ENCODE measurements at places on chromosomes 1 and 21.

DNA sequence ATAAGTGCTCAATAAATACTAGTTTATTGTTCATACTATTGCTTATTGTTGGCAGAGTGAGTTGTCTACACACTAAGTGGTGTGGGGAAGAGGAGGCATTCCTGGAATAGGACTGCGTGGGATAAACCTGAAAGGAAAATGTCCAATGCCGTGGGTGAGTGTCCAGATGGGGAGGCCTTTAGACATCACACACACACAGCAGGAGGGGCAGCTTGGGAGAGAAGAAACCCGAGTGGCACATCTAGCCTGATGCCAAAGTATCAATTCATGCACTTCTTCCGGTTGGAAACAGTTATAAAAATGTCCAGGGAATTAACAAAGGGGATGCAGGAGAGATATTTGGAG lies 27.3 kb downstream of the CCN1 start:
- DNase-seq, result no peak

DNA sequence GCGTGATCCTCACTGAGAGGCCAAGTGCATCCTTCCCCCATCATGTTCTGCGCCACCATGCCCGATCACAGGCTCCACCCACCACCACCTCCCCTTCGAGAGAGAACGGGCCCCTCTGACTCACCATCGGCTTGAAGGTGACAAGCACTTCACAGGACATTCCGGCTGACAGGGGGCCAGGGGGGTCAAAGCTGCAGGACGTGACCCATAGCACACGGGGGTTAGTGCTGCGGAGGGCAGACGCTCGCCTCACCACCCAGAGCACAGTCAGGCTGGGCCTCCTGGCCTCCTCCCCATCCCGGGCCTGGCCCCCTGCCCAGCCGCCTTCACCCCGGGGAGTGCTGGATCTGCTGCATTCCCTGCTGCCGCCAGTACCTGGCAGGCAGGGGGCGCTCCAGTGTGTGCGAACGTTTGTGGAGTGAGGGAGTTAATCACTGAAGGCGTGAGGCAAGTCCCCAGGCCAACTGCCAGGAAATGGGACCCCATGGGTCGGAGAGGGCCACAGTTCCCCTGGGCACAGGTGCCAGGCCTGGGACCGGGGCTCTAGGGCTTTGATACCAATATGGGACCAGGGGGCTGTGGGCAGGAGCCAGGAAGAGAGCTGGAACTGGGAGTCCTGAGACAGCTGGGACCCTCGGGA lies 40.9 kb upstream of the TMEM52 start:
- peak; percentile 74 for DNase-seq

DNA sequence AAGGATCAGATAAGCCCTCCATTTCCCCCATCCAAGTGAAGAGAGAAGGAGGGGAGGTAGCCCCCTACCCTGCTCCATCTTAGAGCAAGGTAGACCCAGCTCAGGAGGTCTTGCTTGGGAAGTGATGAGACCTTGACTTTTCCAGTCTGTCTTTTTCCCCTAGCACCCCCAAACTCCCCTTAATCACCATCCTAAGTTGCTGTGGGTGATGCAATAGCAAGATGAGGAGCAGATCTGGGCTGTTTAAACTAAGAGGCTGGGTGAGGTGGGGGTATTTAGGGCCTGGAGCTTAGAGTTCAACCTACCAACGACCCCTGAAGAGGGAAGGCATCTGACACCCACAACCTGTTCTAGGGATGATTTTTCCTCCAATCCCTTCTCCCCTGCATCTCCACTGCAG lies 1.7 kb downstream of the ATP1A2 start:
- no peak for DNase-seq

GRCh38 chr1:64073705-64074104 lies 129.7 kb upstream of the UBE2U start:
- no peak for DNase-seq

DNA sequence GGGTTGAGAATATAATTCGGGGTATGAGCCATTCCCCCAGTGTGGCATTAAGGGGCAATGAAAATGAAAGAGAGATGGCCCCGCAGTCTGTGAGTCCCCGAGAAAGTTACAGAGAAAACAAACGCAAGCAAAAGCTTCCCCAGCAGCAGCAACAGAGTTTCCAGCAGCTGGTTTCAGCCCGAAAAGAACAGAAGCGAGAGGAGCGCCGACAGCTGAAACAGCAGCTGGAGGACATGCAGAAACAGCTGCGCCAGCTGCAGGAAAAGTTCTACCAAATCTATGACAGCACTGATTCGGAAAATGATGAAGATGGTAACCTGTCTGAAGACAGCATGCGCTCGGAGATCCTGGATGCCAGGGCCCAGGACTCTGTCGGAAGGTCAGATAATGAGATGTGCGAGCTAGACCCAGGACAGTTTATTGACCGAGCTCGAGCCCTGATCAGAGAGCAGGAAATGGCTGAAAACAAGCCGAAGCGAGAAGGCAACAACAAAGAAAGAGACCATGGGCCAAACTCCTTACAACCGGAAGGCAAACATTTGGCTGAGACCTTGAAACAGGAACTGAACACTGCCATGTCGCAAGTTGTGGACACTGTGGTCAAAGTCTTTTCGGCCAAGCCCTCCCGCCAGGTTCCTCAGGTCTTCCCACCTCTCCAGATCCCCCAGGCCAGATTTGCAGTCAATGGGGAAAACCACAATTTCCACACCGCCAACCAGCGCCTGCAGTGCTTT lies 9.4 kb downstream of the PROX1 start:
- no peak for DNase-seq

DNA sequence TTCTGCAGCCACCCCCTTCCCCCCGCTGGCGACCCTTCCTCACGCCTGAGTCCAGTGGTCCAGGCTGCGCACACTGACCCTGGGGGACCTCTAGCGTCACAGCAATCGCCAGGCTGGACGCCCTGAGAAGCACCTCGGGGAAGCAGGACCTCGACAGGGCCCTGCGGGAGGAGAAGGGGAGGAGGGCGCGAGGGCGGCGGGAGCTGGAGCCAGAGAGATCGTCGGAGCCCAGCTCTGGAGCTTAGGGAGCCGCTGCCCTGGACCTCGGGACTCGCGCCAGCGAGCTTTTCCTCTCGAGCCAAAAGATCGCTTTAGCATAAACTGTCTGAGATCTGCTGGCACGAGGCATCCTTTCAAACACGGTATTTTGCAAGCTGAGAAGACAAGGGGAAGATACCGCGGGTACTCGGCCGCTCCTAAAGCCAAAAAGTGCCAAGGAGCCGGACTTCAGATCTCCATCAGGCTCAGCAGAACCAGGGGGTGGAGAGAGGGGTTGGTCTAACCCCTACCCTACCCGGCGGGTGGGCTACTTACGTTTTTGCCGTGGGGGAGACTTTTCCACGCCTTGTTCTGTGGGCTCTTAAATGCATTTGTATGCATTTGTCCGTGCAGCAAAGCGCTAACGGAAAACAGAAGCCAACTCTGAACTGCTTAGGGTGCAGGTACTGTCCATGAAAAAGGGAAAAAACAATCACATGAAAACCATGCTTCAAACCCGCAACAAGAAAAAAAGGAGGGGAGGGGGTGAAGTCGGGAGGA lies 586 bp downstream of the COL24A1 start:
- DNase-seq, result peak; percentile 20

GRCh38 chr1:199700551-199700950 lies 327.0 kb upstream of the NR5A2 start:
- DNase-seq, result no peak

GRCh38 chr1:32933742-32934322 lies 30.8 kb downstream of the RNF19B start:
- DNase-seq, result peak; percentile 8

DNA sequence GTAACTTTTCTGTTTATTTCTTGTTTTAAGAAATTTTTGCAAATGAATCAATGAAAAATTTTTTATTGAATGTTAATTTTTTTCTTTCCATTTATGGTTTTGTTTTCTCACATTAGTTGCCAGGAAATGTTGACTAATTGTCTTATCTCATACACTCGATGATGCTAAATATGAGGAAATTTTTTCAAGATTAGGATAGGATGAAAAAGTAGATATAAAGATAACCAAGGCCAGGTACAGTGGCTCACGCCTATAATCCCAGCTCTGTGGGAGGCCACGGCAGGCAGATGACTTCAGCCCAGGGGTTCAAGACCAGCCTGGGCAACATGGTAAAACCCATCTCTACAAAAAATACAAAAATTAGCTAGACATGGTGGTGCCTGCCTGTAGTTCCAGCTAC lies 12.6 kb downstream of the LAX1 start:
- no peak for DNase-seq

All from DMS79 treated with DMSO at 0.1 percent for 48 hours (cell line).